ENCODE measurements at places on chromosomes 11 and 22.

GRCh38 chr22:50184004-50184901 is 1.5 kb upstream of the TRABD start:
- DNase-seq, result no peak

GRCh38 chr11:102109896-102110760 is at the start of gene YAP1:
Gene YAP1, plus strand, starts transcription at chr11:102110447. Its CDS starts 402 bp downstream, at chr11:102110849.
- peak; percentile 80 for DNase-seq

DNA sequence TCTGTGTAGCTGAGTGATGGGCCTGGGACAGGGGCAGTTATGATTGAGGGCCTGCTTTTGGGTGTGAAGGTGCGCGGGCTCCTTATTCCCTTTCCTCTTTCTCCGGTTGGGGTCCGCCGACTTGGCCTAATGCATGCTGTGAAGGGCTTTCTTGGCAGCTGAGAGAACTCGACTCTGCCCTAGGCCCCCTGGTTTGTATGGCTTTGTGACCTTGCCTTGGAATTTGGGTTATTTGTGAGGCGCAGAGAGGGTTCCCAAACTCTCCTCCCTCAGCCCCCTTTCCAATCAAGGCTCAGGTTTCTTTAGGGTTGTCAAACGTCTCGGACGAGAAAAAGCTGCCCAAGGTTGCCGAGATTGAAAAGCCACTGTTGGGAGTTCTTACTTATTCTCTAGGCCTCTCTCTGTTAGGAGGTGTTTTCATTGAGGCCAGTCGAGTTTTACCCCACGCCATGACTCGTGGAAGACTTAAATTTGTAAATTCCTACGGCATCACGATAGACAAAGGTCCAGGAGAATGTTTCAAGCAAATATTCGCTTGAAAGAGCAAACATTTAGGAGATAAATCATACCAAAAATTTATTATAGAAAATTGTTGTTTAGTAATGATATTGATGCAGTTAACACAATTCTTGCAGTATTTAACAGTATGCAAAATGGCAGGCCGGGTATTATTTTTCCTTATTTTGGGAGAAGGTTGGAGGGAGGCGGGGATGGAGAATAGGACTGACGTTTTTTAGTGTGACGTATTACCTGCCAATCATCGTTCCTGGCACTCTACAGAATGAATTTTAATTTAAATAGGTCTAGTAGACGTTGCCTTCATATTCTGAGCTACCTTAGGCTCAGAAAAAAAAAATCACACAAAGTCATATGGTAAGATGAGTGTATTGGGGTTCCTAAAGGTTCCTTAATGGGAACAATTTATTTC is 689 bp downstream of the PDHX start:
- no peak for DNase-seq

- no peak for DNase-seq
Measured at GRCh38 chr11:3867209-3868091, 12.0 kb downstream of the STIM1 start.

DNA sequence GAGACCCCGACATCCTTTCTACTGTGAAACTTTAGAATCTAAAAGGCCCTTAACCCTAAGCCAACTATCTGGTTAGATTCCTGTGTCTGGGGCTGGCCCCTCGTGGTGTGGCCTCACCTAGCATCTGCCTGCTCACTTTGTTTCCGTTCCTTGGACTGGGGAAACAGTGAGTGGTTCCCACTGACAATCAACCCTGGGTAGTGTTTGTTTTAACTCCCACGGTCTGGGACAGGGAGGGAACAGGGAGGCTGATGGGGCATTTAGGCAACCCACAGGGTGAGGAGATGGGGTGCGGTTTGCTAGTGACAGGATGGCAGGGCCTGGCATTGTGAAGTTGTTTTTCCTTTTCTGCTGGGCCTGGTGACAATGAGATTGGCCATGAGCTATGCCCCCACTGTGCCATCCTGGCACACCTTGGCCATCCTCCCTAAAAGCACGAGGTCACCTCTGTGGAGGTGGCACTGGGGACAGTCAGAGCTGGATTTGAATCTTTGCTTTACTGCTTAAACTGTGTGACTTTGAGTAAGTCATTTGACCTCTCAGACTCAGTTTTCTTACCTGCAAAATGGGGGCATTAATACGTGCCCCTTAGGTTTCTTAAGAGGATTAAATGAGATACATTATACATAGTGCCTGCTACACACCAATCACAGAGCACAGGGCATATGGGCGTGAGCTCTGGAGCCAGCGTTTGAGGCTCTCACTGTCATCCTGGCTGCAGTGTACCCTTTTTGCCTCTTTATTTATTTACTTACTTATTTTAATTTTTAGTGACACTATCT is 31.4 kb downstream of the CHRDL2 start:
- no peak for DNase-seq

DNA sequence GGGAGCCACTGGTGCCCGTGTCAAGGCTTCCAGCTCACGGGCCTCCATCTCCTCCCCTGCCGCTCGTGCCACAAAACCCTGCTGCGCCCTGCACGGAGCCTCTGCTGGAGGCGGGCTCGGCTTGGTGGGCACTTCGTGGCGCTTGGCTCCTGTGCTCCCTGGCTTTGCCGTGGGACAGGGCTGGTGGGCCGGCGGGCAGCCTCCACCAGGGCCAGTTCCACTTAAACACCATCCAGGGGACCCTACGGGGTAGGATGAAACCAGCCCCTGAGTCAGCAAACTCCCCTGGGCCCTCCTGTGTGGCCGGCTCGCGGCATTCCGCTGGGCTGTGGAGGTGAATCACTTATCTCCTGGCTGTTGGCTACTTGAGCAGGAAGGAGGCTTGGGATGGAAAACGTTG is 1304.6 kb downstream of the BRD1 start:
- DNase-seq, result no peak

GRCh38 chr11:34323601-34324000 is 34.2 kb downstream of the ABTB2 start:
- no peak for DNase-seq

DNA sequence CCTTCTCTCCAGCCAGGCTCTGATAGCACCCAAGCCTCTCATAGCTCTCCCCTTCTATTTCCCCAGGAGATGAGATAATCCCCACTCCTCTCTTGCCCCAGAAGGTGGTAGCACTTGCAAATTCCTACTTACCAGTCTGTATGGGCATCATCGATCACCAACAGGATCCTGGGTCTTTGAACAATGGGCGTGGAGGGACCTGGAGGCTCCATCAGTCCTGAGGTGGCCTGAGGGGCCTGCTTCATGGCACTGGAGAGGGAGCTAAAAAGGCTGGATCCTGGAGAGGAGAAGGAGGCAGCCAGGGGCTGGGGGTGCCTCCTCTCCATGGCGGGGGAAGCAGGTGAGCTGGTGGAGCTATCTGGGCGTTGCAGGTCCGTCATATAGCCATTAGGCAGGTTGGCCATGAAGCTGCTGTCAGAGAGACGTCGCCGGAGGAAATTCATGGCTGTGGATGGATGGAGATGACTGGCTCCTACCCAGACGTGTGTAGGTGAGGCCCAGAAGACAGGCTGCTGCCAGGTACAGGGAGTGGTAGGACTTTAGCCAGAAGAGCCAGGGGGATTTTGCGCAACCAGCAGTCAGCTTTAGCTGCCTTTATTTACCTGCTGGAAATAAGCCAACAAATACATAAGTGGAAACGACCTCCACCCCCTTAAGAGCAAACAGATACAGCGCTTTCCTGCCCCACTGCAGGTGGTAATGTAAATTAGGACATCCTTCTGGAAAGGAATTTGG is 51.8 kb downstream of the SYN3 start:
- DNase-seq, result no peak

DNA sequence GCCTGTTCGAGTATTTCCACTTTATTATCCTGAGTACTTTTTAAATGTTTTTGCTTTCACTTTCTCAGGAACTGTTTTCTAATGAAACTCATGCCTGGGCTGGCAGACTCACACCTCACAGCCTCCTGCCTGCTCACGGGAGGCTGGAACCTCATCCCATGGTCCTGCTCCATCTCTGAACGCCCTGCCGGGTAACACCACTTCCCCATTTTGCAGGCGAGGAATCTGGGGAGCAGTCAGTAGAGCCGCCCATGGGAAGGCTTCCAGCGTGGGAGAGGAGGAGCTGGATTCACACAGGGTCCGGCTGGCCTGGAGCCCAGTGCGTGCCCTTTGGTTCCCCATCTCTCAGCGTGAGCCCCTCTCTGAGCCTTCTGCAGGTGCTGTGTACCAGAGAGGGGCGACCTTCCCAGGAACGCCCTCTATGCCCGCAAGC is 53.6 kb downstream of the SCUBE1 start:
- DNase-seq, result no peak

DNA sequence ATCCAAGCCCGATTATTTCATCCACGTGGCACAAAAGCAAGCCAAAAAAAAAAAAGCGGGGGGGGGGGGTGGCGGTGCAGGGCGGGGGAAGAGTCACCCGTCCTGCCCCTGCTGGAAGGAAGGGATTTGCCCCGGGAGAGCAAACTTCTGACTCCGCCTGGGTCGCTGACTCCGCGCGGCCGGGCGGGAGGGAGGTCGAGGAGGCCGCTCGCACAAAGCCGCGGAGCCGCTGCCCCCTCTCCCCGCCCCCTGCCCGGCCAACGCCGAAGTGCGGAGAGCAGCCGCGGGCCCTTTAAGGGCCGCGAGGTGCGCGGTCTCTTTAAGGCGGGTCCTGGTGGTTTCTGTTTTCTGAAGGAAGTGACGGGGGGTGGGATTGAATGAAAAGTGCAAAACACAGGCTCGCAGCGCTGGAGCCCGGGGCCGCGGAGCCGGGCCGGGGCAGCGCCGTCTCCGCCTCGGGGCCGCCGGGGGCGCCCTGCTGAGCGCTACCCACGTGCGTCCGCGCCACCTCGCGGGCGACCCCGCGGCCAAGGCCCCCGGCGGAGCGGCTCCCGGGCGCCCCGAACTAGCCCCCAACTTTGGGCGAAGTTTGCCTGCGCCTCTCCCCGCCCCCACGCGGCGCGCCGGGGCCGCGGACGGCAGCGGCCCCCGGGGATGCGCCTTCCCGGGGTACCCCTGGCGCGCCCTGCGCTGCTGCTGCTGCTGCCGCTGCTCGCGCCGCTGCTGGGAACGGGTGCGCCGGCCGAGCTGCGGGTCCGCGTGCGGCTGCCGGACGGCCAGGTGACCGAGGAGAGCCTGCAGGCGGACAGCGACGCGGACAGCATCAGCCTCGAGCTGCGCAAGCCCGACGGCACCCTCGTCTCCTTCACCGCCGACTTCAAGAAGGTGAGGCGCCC is at the start of gene OAF:
Gene OAF, plus strand, starts transcription at position 407 of the 896 bp plus-strand sequence. Its CDS starts 248 bp downstream, at position 655.
- peak; percentile 38 for DNase-seq

DNA sequence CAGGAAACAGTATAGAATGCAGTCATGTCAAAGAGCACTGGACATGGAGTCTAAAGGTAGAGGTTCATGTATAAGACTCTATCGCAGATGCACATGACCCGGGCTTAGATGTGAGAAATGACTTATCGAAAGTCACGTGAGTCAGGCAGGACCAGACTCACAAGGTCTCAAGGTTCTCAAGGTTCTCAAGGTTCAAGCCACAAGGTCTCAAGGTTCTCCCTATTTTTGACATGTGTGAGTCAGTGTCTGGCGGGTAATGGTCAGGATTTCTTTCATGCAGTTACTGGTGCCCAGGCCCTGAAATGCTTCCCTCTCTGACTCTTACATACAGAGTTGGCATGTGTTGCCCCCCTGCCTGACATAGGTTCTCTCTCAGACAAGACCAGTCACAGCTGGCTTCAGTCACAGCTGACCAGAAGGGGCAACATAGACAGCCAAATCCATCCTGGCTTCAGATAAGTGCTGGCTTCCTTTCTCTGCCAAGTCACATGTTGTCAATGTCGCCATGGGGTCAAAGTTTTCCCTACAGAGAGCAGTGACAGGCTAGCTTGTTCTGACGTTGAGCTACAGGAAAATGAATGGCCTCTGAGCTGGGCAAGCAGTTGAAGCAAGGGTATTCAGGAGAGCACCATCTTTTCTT is 10.1 kb downstream of the CSRP3 start:
- no peak for DNase-seq

- DNase-seq, result no peak
Measured at GRCh38 chr11:81655351-81655750, 1078.3 kb downstream of the FAM181B start.

DNA sequence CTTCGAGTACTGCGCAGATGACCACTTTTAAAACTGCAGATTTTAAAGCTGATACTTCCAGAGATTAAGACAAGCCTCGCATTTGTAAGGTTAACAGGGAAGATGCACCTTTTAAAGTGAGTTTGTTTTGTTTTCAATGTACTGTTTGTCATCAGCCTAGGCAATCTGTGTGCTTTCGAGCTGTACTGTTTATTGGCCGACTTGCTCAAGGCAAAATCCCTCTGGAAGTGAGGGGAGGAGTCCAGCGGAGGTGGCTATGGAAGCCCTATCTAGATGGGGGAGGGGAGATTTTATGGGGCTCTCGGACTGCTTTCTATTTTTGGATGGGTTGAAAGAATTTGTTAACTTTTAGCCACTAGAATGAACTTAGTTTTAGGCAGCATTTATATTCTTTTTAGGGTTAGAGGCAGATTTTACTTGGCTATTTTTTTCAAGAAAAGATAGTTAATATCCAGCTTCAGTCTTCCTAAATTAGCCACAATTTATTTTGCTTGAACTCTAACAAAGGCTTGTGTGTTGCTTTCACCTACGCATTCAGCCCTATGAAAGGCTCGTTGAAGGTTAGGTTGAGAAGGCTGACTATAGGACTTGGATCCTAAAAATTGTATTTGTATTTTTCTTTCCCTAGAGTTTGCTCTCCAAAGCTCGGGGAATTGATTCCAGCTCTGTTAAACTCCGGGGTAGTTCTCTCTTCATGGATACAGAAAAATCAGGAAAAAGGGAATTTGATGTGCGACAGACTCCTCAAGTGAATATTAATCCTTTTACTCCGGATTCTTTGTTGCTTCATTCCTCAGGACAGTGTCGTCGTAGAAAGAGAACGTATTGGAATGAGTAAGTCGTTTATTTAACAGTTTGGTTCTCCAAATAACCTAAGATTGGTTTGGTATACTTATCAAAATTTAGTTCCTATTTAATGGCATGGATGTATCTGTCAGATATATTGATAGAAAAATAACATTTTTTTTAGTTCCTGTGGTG is 2.1 kb downstream of the WEE1 start:
- peak; percentile 91 for DNase-seq

DNA sequence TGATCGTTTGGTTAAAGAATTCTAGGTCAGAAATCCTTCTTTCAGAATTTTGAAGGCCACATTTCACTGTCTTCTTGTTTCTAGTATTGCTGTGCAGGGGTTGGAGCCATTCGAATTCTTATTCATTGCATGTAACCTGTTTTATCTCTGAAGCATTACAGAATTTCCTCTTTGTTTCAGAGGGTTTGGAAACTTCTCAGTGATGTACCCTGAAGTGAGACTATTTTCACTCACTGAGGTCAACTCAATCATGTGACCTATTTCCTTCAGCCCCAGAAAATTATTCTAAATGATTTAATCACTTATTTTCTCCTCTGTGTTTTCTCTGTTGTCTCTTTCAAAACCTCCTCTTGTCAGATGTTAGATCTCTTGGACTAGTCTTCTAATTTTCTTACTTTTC is 147.8 kb downstream of the ENTHD1 start:
- no peak for DNase-seq

Measured in kidney glomerular epithelial cell (primary cell).